ENCODE measurements at places on chromosomes 11 and 22.

GRCh38 chr11:11071486-11071885, 213.6 kb upstream of the ZBED5 start:
- no peak for DNase-seq

- DNase-seq, result no peak
Observed at GRCh38 chr11:28618416-28618815, 510.2 kb downstream of the METTL15 start.

GRCh38 chr22:43304831-43305590, 38.2 kb downstream of the SCUBE1 start:
- DNase-seq, result no peak

GRCh38 chr22:44850946-44851345, 98.6 kb downstream of the ARHGAP8 start:
- no peak for DNase-seq

GRCh38 chr22:26565889-26566288, 24.0 kb downstream of the TPST2 start:
- no peak for DNase-seq

GRCh38 chr11:24421766-24422165, 75.1 kb upstream of the LUZP2 start:
- no peak for DNase-seq

DNA sequence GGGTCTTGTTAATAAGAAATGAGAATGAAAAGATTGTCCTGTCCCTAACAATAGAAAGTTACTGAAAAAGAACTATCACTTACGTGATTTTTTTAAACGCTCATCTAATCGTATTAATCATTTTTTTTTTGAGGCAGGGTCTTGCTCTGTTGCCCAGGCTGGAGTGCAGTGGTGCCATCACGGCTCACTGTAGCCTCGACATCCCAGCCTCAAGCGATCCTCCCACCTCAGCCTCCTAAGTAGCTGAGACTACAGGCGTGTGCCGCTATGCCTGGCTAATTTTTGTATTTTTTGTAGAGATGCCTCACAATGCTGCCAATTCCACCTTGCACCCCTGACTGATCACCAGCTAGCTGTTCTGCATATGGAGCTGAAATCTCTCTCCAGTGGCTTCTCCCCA, 15.7 kb downstream of the PDGFB start:
- DNase-seq, result no peak

DNA sequence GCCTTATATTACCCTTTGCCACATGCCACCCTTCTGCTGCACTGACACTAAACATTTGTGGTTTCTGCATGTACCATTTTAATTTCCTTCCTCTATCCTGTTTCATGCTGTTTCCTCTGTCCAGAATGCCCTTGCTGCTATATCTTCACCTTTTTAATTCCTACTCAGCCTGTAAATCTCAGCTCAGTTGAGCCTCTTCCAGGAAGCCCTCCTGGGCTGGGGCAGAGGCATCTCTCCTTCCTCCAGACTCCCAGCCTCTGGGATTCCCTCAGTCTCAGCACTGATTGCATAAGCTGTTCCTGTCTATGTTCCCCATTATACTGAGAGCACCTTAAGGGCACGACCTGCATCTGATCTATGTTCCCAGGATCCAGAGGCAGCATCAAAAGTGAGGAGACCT, 98.7 kb downstream of the RNF169 start:
- no peak for DNase-seq

GRCh38 chr11:78373689-78374088, 43.9 kb downstream of the GAB2 start:
- DNase-seq, result no peak

GRCh38 chr11:37141707-37142106, 543.7 kb upstream of the RAG2 start:
- peak; percentile 27 for DNase-seq

- peak; percentile 54 for DNase-seq
Observed at GRCh38 chr11:107683807-107684206, 28.0 kb downstream of the SLN start.

DNA sequence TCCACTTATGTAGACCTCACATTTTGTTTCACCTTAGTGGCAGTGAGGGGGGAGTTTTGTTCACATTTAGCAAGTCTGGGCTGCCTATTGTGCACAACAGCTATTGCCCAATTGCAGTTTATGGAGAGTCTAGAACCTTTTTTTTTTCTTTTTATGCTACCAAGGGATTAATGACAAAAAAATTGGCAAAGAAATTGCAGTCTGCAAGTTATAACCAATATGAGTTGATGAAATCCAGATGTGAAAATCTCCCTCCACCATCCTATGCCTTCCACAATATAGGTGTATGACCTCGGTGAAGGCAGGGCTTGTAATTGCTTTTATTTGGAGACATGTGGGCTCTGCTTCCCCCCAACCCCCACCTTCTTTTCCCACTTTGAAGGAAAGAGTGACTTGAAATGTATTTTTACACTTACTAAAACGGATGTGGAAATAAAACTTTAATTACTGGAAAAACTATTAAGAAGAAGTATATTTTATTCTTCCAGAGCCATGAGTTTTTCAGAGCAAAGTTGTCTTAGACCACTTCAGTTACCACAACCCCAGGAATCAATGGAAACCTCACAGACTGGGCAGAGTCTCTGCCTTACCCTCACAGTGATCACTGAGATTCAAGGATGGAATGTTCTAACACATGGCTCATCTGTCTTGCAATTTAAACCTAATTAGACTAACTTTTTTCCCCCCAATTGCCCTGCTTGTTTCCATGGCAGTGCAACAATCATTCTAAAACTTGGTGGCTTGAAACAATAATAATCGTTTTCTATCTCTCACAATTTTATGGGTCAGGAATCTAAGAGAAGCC, 120.8 kb upstream of the SLC5A12 start:
- no peak for DNase-seq

DNA sequence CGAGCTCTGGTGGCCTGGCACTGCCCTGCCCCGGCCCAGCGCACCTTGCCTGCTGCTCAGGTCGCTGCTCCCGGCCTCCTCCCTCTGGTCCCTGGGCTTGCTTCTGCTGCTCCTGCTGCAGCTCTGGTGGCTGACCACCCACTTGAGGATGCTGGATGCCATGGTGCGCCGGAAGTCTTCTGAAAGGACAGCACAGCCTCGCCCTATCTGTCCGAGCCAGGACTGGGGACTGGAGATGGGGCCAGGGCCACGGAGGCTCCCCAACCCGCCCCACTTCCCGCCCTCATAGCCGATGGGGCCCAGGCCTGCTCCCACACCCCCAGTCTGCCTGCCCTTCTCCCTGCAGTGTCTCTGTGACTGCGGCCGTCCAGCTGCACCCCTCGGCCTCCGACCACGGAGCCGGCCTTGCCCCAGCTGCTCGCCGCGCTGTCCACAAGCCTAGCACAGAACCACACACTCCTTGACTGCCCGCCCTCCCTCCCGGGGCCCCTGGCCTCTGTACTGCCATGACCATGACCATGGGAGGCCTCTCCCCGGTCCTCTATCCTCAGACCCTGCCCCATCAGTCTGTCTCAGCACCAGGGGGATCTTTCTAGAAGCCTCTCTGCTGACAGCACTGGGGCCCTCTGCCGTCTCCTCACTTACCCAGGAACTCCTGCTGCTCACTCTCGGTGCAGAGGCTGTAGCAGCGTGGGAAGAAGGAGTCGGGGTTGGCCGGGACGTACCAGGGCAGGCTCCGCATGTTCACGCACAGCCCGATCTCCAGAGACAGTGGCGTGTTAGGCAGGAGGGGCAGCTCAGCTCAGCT, 12.7 kb downstream of the TTLL8 start:
- no peak for DNase-seq

- no peak for DNase-seq
Observed at GRCh38 chr11:126485986-126486635, 130.6 kb downstream of the ST3GAL4 start.

DNA sequence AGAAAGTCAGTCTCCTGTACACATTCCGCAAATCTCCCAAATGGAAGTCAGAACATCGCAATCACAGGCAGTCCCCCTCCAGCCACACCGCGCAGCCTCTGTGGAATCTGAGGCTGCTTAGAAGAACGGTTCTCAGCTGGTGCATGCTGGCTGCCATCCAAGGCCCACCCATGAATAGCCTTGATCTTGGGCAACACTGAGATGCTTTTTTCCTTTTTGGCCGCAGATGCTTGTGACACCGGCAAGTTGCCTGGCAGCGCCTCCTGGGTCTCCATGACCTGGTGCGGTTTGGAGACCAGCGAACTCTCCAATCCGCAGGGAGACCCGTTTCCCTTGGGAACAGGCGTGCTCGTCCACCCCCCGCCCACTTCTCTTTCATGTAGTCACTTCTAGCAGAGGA, 26.3 kb upstream of the PHF21B start:
- no peak for DNase-seq

- DNase-seq, result no peak
Observed at GRCh38 chr22:21842946-21843345, 24.5 kb downstream of the MAPK1 start.

DNA sequence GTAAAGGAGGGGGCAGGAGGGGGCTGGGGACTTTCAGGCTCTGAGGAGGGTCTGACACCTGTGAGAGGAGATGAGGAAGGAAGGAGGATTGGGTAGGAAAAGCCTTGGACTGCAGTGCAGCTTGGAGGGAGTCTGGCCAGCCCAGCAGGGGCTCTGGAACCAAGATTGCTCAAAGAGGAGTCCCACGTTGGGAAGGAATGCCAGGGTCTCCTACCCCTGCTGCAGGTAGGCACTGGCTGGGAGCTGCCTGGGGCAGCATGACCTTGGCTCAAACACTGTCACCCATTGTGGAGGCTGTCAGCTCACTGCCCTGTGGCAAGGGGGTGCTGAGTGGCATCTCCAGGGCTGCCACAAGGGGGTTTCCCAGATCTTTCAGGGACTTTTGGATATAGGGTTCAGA, 94.5 kb downstream of the RPS6KA4 start:
- DNase-seq, result no peak

- no peak for DNase-seq
Observed at GRCh38 chr22:42489000-42489399, 30.6 kb downstream of the RRP7A start.

DNA sequence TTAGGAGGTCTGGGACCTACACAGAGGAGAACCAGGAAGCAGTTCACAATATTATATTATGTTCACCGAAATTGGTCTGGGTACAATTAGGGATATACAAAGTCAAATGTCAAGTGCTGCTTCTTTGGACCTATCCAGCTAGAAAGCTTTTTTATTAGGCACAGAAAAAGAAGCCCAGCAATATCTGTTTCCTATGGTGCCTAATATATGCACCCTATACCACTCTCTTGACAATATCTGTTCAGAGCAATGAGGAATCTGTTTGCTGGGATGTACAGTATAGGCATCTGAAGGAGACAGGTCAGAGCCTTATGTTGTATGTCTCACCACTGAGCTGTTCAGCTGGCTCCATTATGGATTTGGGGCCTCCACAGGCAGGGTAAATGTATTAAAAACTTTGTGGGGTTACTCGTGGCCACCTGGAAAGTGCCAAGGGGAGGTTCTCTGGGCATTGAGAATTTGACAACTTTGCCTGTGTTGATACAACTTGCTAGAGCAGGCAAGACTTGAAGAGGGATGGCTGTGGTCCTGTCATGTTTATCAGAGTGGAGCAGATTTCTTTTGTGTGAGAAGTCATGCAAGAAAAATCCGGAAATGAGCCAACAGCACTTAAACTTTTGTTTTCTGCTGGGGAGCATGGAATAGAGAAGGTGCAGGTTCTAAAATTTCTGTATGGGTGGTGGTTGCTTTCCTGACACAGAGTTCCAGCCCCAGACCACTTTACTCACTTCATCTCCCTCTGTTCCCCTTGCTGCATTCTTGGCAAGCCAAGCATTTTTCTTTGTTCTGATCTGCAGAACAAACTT, 10.1 kb downstream of the STIM1 start:
- no peak for DNase-seq

GRCh38 chr11:72807792-72808191, 6.4 kb upstream of the ATG16L2 start:
- DNase-seq, result no peak

GRCh38 chr22:42439821-42440674, 7.8 kb upstream of the NFAM1 start:
- no peak for DNase-seq

DNA sequence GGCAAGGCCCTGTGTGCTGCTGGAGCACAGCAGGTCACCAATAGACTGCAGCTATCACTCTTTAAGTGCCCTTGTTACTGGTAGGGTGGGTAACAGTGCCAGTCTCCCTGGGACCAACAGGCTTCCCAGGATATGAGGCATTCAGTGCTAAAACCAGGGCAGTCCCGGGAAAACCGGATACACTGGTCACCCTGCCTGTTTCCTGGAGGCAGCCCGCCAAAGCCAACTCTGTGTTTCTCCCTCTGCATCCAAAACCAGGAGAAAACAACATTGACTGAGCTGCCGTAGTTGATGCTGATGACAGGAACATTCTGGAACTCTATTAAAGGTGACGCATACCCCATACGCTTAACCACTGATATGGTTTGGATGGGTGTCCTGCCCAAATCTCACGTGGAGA, 149.1 kb downstream of the SHANK2 start:
- DNase-seq, result no peak

DNA sequence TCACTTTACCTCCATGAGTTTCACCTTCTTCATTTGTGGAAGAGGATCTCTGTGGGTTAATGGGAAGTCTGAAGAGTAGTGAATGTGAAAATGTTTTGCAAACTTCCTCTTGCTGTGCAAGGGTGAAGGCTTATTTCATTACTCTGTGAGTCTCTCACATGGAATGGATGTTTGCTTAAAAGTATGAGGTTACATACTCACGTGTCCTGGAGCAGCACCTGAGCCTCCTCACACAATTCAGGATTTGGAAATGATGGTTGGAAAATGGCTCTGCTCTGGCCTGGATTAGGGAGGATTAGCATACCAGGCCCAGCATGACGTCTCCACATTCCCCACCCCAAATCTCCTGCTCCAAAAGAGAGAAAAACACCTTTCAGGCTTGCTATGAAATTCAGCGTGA, 4.8 kb downstream of the GRAMD1B start:
- no peak for DNase-seq

- no peak for DNase-seq
Observed at GRCh38 chr11:985406-985805, 51.1 kb downstream of the MUC6 start.

DNA sequence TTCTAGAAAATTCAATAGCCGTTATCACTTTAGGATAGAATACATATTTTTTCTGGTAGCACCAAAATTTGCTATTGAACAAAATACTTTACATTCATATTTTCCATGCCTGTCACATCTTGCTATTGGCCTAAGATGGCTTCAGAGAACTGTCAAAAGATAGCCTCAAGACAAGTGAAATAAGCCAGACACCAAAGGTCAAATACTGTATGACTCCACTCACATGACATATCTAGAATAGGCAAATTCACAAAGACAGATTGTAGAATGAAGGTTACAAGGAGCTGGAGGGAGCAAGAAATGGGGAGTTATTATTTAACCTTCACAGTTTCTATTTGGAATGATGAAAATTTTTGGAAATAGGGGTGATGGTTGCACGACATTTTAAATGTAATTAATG, 223.7 kb upstream of the ZC3H12C start:
- no peak for DNase-seq
